ENCODE measurements at places on chromosomes 12 and 14.

GRCh38 chr12:113477171-113477841 lies 5.6 kb upstream of the LHX5 start:
- no peak for DNase-seq

DNA sequence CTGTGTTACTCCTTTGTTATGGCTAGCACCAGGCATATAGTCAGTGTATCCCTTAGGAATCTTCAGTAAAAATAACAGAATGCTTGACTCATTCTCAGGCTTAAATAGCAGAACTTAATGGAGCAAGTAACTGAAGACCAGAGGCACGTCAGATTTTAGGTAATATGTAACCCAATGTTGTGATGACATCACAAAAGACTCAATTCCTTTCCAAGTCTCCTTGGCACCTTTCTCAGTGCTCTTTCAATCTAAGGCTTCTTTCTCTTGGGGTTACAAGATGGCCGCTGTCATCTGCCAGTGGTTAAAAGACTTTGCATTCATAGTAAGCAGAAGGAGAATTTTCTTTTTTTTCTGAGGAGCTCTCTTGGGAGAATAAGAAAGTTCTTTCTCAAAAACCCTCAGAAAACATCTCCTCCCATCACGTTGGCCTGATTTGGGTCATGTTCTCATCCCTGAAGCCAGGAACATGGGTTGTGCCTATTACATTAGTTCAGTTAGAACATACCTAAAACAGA lies 33.4 kb upstream of the DCN start:
- DNase-seq: no peak

DNA sequence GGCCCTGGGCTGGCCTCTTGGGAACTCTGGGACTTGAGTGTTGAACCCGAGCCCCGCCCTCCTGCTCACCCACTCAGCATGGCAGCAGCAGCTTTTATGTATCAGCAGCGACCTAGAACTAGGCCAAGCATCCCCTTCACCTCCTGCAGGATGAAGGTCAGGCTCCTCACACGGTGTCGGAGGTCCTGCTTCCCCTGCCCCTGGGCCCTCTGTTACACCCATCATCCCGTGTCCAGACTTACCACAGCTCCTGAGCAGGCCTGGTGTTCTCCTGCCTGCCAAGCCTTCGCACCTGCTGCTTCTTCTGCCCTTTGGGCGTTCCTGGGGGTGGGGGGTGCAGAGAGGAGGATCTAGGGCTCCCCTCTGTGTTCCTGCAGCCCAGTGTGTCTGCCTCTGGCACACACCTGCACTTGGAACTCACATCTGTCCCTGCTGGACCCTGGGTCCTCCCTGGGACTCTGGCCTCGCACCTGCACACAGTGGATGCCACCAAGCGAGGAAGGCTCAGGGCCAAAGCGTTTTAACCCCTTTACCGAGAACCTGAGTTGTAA lies 80.3 kb downstream of the PAPOLA start:
- DNase-seq: no peak

GRCh38 chr12:131608740-131609690 lies 101.9 kb upstream of the SFSWAP start:
- DNase-seq: peak; percentile 45

DNA sequence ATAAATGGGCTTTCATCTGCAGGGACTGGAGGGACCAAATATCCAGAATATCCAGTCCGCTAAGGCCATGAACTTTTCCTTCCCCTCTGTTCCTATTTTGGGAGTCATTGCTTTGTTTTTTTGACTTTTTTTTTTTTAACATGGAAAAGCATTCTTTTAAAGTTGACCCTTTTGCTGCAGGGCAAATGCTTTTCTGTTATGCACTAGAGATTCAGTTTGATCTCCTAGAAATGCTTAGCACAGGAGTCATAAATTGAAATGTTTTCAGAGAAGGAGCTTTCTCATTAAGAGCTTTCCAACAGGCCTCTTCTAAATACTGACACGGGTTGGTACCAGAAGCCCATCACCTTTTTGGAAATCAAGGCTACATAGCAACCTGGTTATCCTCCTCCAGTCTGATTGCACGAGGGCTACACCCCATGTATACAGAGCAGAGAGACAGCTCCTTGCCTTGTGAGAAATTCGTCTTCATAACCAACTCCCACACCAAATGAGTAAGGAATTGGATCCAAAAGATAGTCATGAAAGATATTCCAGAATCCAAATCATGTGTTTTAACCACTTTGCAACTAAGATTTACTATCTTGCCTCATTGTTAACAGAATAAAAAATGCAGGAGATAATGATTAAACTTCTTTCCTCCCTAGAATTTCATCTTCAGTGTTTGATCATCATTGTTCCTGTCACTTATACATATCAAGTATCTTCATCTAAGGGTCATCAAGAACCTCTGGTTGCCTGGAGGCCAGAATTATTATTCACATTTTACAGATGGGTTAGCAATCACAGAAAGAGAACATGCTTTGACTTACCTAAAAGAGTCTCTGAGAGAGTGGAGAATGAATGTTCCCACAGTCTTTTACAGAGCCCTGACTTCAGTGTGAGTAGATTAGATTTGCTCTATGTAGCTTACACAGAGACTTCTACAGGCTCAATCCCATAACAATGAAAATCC lies 389.4 kb downstream of the ZFP36L1 start:
- no peak for DNase-seq

- DNase-seq: no peak
These were observed 317.5 kb downstream of the BCL11B start for GRCh38 chr14:98954349-98955000.

DNA sequence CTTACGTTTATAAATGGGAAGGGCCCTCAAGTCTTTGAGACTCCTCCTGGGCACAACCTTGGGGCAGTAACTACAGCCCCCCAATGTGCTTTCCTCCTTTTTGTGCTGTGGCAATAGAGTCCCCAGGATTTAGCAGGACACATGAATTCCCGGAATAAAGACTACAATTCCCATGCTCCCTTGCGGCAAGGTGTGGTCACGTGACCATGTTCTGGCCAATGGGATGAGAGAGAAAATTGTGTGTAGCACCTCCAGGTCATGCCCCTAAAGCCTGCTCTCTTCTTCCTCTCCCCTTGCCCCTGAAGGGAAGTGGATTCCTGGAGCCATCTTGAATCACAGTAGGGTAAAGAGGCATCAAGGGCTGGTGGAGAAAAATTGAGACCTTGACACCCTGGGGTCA lies 295.1 kb upstream of the SFSWAP start:
- DNase-seq: no peak

DNA sequence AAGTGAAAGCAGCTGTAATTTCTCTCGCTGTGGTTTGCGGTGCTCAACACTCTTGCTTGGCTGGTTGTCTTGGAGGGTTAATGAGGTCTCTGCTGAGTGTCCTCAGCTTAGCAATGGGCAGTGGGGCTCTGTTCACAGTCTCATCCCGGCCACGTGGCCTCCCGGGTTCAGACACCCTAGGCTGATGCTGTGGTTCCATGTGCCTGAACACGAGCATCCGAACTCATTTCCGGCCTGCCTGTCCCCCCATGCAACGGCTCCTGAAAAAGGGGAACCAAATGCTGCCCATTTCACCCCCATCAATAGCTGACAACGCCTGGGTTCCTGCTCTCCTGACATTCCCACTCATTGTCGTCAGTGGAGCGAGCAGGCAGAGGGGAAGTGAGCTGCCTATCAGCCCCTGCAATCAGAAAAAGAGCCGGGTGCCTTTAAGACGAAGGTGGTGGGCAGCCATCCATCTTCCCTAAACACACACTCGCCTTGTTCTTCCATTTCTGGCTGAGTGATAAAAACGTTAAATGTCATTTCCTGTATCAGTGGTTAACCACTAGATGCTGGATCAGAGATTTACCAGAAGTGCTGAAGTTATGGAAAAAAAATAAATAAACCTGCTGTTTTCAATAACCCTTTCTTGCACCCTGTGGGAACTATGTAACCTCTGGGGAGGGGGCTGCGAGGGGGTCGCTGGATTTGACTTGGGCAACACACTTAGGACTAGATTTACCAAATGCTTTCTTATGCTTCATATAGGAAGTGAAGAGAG lies 60.3 kb upstream of the BCL2L14 start:
- DNase-seq: peak; percentile 61

Data from activated CD4-positive, alpha-beta T cell treated with anti-CD3 and anti-CD28 coated beads for 24 hours (primary cell).